Upper lobe of left lung (tissue), 6 donors: ENCODE measurements at places on chromosomes 12 and 14. TPM values are rescaled to one million over a fixed set of nuclear protein-coding genes. Genes with fewer than 3 reads are reported as not detected.

- H3K36me3 ChIP-seq = no peaks in the 10 kb centered on the region
- no peak overlapping the region for H3K27ac ChIP-seq
- H3K4me3 ChIP-seq = no peak overlapping the region
Measured at GRCh38 chr12:102441077-102441596, 39.2 kb downstream of the IGF1 start.

The ISM2 gene
- not detected for total RNA-seq

- no peak overlapping the region for H3K4me3 ChIP-seq
- no peaks in the 10 kb centered on the region for H3K36me3 ChIP-seq
- H3K27ac ChIP-seq = no peak overlapping the region
- no peaks in the 10 kb centered on the region for H3K4me1 ChIP-seq
- H3K27me3 ChIP-seq = no peaks in the 10 kb centered on the region
- DNase-seq = no peak
Measured at GRCh38 chr12:56411781-56412639, 37.2 kb downstream of the TIMELESS start.

DNA sequence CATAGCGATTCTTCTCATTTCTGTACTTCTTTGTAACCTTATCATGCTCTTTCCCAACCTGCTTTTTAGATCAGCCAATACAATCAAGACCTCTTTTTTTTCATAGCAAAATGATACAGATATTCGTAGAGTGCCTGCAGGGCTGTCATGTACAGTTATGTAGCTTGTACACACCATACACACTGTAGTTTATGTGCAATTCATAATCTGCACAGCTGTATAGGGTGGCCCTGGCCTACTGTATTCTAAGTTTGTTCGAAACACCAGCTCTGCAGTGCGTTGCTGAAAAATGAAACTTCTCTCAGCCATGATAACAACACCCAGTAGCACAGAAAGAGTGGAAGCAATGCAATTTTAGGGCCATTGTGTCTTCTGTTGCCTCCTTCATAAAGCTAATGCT lies 15.7 kb upstream of the PALS1 start:
- no peak overlapping the region for H3K27ac ChIP-seq
- no peaks in the 10 kb centered on the region for H3K27me3 ChIP-seq
- DNase-seq = no peak
- no peak overlapping the region for H3K4me3 ChIP-seq
- H3K4me1 ChIP-seq = no peaks in the 10 kb centered on the region

GRCh38 chr14:105818712-105819005 lies 292.3 kb downstream of the TMEM121 start:
- H3K27ac ChIP-seq = no peak overlapping the region
- no peak for DNase-seq
- H3K27me3 ChIP-seq = no peaks in the 10 kb centered on the region
- H3K4me3 ChIP-seq = no peak overlapping the region
- H3K4me1 ChIP-seq = no peaks in the 10 kb centered on the region

DNA sequence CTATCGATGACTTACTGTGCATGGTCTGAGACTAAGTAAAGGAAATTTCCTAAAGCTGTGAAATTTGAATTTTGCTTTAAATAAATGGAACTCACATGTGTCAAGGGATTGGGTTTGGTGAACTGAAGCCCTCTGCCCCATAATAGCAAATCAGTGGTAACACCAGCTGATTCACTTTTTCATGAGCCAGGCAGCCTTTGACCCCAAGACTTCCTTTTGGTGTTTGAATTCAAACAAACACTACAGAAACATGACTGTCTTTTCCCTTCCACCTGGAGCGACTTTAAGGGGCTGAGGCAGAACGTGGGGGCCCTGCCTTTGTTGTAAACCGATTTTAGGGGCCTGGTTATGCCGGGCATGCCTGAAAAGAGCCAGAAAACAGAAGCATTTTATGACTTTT lies 28.8 kb downstream of the KCTD10 start:
- H3K4me1 ChIP-seq = peaks cover 18% of the 10 kb centered on the region
- no peak for DNase-seq
- H3K36me3 ChIP-seq = peaks cover 48% of the 10 kb centered on the region
- H3K27ac ChIP-seq = no peak overlapping the region
- H3K4me3 ChIP-seq = no peak overlapping the region
- H3K27me3 ChIP-seq = no peaks in the 10 kb centered on the region

The RD3L gene
- not detected for total RNA-seq
